ENCODE measurements at places on chromosomes 2 and 18.

DNA sequence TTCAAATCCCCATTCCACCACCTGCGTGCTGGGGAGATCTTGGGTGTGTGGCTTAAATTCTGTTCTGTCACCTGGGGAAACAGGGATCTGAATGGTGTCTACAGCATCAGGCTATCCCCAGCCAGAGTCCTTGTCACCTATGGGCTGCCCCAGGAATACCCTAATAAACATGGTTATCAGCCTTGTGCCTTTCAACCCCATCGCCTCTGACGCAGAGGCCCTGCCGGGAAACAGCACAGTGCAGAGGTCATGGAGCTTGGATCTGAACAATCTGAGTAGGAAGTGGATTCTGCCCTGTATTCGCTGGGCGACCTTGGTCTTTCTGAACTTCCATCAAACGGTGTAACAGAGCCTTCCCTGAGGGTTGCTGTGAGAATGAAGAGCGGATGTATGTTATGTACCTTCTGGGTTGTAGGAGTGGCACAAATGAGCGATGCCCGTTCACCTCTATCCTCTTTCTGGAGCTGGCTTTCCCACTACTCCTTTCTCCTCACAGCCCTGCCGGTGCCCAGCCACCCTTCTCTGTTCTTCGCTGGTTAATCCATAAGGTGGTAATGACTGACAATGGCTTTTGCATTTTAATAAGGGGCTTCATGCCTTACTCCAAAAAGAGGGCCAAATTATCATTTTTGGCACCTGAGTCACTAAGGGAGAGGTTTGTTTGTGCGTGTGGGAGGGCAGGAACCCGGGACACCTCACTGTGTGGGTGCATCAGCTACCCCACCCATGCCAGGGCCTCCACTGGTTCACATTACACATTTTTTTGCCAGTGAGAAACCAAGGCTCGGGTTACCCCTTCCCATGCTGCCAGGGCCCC, 256.5 kb downstream of the MYCN start:
- no peak for DNase-seq

GRCh38 chr2:46424937-46425336, 54.4 kb upstream of the TMEM247 start:
- no peak for DNase-seq

- DNase-seq = no peak
Measured at GRCh38 chr18:62637403-62637802, 77.9 kb upstream of the PHLPP1 start.

DNA sequence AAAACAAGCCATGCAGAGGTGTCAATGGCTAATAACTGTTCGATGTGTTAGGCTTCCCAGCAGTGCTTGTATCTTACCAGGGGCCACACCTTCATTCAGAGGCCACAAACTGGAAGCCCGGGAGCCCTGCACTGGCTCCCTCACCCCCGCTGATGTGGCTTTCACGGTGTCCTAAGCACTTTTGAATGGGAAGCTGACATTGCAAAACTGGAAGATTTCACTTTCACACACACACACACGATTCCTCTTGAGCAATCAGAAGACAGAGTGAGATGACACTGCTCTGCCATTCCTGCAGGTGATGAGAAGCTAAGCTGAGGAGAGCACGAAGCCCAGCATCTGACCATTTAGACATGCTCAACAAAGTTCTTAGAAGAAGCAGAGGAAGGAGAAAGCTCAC, 8.6 kb upstream of the ZNF407 start:
- DNase-seq = no peak

DNA sequence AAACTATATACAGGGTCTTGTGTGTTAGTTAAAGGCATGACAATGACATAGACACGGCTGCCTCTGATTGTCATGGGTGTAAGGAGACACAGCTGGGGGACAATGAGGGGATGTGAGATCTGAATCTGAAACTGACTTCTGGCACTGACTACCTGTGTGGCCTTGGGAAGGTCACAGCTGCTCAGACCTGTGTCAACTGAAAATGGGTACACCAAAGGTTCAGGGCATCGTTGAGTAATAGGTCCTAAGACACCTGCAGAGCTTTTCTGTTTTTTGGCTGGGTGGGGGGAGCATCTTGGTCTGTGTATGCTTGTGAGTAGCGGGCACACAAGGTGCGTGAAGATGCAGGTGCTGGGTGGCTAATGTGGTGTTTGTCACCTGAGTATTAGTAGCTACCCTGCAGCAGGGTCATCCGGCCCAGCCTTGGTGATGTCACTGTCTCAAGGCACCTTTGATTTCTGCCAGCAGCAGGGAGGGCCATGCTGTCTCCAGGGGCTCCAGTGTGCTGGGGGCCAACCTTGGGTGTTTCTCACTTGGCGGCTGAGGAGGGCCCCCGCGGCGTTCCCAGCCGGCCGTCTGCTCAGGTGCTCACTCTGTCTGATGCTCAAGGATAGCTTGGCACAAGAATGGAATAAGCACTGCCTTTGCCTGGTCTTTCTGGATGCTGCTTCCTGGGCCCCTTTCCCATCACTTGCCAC, 53.1 kb upstream of the HS6ST1 start:
- no peak for DNase-seq

DNA sequence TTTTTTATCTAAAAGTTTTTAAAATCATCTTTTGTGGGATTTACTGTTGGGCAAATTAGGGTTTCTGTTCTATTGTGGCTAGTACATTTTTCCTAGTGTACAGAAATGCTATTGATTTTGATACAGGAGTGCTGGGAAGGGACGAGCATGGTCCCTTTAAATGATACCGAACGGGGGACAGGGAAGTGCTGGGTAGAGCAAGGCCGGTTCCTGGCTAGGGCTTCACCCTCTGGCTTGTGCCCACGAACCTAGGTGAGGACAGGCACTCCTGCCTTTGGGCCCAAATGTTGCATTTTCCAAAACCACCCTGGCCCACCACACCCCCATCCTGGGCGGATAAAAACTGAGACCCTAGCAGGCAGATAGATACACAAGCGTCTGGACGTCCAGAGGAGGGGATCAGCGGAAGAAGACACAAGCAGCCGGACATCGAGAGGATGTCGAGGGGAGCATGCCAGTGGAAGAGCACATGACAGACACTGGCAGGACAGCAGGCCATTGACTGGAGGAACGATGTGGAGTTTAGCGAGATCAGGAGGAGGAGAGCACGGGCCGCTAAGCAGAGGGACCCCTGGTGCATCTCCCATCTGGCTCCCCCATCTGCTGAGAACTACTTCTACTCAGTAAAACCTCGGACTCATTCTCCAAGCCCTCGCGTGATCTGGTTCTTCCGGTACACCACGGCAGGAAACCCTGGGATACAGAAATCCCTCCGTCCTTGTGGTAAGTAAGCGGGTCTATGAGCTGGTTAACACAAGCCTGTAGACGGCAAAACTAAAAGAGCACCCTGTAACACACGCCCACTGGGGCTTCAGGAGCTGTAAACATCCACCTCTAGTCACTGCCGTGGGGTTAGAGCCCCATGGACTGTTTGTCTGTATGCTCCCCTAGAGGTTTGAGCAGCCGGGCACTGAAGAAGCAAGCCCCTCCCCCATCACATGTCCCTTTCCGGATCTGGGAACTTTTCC, 13.5 kb upstream of the CALCRL start:
- DNase-seq = no peak

GRCh38 chr2:219447242-219448098, 12.8 kb downstream of the SPEG start:
- peak; percentile 79 for DNase-seq

DNA sequence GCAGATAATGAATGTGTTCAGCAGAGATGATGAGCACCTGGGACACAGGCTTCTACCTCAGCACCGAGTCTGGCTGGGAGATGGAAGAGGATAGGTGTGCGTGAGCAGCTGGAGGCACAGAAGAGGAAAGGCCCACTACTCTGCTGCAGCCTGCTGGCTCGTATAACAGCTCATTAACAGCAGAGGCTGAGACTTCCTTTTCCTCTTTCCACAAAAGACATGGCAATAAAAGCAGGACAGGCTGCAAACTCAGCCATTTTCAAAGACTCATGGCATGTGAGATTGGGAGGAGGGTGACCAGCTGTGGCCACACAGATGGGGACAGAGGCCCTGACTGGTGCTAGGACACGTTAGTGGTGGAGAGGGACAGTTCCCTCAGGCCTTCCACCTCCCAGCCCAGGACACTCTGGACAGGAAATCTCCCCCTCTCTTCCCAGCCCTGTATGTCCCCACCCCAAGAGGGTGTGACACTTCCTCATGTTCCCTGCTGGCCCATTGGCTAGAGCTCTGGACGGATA, 60.3 kb downstream of the CACNB4 start:
- DNase-seq = no peak

DNA sequence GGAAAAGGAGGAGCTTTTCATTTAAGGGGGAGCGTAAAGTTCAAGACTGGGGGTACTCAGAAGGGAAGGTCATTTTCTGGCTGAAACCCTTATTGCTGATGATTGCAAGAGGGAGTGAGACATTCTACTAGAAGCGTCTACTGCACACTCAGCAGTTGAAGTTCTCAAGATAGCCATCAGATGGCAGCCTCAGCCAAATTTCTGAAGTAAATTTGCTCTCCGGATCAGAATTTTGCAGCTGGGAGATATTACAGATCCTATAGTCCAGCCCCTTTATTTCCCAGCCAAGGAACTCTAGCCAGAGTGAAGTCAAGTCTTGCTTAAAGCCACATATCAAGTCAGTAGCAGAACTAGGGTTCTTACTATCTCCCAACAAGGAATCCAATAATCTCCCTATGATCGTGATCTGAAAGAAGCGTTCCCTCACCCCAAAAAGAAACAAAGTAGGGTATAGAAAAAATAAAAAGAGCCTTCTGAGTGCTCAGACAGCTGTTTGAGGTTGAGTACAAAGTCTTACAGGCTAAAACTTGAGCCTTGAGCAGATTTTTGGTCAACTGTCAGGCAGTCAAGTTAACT, 24.0 kb downstream of the RAX start:
- peak; percentile 80 for DNase-seq

GRCh38 chr2:107801498-107801897, 25.2 kb upstream of the RGPD4 start:
- no peak for DNase-seq

GRCh38 chr2:3126911-3127621, 250.6 kb downstream of the EIPR1 start:
- no peak for DNase-seq

DNA sequence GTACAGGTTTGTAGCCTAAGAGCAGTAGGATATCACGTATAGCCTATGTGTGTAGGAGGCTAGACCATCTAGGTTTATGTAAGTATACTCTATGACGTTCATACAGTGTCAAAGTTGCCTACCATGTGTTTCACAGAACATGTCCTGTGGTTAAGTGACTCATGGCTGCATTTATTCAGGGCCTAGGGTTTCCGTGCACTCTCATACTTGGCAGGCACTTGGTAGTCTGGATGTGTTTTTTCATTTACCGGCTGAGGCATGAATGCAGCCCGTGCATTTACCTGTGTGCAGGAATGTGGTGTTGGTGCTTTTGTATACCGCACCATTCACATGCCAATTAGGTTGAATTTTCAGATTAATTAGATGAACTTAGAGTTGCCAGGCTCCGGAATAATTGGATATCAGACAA, 43.4 kb downstream of the MYL12B start:
- DNase-seq = peak; percentile 95

- no peak for DNase-seq
Measured at GRCh38 chr2:84121-84520, 37.8 kb upstream of the FAM110C start.

DNA sequence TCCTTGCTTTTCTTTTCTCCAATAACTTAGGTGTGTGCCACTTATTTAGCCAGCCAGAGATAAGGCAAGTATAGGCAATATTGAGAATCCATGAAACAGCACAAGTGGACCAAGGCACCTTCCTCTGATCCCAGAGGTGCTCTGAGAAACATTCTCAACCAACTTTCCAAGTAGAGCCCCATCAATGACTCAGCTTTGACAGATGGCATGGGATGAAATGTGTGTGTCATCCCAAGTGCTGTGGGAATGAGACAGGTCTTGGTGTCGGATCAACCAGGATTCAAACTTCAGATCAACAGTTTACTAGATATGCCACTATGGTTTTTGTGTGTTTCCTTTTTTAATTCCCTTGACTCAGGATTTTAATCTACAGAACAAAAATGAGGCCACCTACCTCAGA, 164.0 kb downstream of the GRB14 start:
- DNase-seq = no peak

DNA sequence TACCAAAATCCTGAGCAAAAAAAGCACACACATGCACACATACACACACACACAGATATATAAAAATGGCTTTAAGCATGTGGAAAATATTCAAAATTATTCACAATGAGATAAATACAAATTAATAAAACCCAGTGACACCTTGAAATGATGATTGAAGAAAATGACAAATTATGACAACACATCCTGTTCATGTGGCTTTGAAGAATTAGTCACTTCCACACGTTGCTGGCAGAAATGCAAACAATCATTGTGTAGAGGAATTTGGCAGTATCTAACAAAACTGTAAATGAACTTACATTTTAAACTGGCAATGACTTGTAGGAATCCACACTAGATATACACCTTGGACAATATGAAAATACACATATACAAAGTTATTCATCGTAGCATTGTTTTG, 95.8 kb upstream of the RGPD4 start:
- no peak for DNase-seq

GRCh38 chr2:241358470-241358869, 2.4 kb downstream of the FARP2 start:
- DNase-seq = no peak

DNA sequence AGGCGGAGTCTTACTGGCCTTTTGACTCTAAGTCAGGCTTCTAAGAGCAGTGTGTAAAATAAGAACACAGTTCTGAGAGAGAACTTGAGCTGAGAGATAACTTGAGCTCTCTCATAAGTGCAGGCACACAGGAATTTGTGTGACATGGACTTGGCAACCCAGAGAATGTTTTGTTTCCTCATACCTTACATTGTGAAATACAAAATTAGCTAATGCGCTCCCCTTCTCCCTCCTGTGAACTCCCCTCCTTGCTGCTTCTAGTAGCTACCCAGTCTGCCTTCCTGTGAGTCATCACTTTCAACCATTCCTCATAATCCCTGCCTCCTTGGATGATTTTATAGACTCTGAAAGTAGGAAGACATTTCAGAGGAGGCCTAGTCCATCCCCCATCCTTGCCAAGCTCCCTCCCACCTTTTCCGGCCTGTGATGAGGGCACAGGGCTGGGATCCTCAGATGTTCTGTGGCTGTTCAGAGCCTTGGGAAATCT, 22.6 kb downstream of the FER1L5 start:
- peak; percentile 91 for DNase-seq

DNA sequence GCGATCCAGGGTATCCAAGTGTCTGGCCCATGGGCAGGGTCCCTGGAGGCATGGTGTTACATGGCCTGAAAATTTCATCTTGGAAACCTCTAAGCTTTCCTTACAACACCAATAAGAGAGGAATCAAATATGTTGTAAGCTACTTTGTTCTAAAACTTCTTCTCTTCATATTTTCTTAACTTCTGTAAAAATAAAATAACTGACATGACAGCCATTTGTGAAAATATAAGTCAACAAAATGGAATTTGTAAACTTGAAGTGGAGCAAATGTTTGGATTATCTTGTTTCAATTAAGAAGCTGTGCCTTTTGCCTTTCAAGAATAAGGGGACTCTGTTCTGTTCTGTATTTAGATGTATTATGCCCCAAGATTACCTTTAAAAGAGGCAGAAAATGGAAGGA, 319.7 kb downstream of the LPIN1 start:
- no peak for DNase-seq

DNA sequence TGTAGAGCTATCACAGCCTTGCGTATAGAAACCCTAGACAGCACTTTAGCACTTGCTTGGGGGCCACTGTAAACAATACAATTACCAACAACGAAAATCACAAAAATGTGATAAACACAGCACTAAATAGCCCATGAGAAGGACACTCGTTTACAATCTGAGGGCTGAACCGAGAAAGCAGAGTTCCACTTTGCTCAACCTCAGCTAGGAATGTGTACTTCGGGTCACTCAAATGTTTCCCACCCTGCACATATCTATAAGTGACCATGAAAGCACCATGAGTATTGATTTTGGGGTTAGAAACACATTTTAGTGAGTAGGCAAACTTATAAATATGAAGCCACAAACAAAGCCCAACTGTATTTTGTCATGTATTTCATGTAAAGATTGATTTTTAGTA, 62.3 kb downstream of the FRZB start:
- no peak for DNase-seq

Measured in astrocyte of the hippocampus (primary cell).